ENCODE measurements at places on chromosomes 6 and 20.
A peak's percentile ranks its signal among the peaks of the same experiment; 100 is the strongest.

GRCh38 chr20:59152559-59153354 is 10.9 kb upstream of the ZNF831 start:
- no peak for DNase-seq

DNA sequence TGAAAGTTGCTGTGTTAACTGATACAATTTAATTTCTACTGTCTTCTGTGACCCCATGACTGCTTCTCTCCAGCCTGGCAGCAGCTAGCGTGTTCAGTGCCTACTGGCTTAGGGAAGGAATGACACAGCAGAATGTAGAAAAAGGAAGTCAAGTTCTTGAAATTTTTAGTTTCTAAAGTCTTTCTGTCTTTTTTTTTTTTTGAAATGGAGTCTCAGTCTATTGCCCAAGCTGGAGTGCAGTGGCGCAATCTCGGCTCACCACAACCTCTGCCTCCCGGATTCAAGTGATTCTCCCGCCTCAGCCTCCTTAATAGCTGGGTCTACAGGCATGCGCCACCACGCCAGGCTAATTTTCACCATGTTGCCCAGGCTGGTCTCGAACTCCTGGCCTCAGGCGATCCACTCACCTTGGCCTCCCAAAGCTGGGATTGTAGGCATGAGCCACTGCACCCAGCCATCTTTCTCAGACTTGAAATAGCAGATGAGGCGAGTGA is 39.3 kb downstream of the PCNA start:
- no peak for DNase-seq

GRCh38 chr6:44028789-44029310 is 98.4 kb downstream of the MRPL14 start:
- no peak for DNase-seq

GRCh38 chr6:116764629-116764960 is 924 bp downstream of the FAM162B start:
- DNase-seq = no peak

DNA sequence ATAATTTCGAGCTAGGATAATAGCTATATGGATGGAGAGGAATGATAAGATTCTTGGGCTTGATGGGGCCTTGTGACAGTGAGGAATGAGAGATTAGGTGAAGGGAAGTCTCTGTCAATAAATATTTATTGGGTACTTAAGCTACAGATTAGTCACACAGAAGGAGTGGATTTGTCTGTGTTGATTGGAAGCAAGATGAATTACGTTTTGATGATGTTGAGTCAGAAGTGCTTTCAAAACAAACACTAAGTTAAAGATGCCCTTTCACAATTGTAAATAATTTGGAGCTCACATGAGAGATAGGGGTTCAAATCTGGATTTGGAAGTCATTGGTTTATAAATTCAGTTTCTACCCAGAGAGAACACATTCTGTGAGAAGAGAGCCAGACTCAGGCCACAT is 834.2 kb downstream of the KIF16B start:
- no peak for DNase-seq

- DNase-seq = no peak
Measured at GRCh38 chr6:96965492-96965891, 41.0 kb downstream of the KLHL32 start.

GRCh38 chr20:44017905-44018258 is 103.2 kb downstream of the TOX2 start:
- no peak for DNase-seq

GRCh38 chr6:81786150-81786549 is 33.7 kb upstream of the TENT5A start:
- no peak for DNase-seq

GRCh38 chr6:131305037-131305850 is 170.0 kb downstream of the AKAP7 start:
- no peak for DNase-seq

- peak; percentile 56 for DNase-seq
Measured at GRCh38 chr6:33391922-33392594, 435 bp downstream of the KIFC1 start.

GRCh38 chr6:106141441-106142237 is 55.5 kb downstream of the PRDM1 start:
- DNase-seq = peak; percentile 56

DNA sequence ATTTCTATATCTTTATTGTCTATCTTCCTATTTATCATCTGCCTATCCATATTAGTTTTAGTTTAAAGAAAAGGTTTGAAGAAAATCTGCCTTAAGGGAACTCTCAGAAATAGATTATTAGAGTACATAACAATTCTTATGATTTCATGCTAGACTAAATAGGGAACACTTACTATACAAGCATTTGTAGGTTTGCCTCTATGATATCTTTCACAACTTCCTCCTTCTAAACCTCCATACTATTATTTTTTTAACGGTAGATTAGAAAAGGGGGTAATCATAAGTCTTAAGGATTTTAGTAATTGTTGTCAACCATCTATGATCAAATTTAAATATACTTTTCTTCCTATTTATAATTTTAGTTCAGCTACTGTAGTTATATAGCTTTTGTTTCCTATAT is 11.6 kb upstream of the DSE start:
- DNase-seq = no peak

GRCh38 chr6:110357664-110358552 is at the start of gene METTL24:
TSS of gene METTL24 (minus strand) at chr6:110358349. CDS start at chr6:110358272, 77 bp downstream.
- DNase-seq = no peak

GRCh38 chr6:153192943-153193885 is 62.1 kb upstream of the RGS17 start:
- DNase-seq = no peak

- DNase-seq = no peak
Measured at GRCh38 chr6:24997905-24998304, 62.1 kb upstream of the RIPOR2 start.

DNA sequence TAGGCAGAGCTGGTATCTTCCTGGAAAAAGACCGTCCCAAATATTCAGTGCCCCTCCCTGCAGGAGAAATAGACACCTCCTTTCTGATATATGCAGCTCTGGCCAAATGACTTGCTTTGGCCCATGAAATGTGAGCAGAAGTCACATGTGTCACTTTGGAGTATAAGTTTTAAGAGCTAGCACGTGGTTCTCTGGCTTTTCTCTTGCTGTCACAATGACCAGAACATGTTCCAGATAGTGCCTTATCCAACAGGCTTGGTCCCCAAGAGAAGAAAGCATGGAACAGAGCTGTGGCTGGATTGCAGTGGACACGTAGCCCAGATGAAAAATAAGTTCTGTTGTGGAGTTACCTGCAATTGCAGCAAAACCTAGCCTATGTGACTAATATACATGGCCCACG is 40.4 kb downstream of the UNC5CL start:
- no peak for DNase-seq

GRCh38 chr20:62727584-62728027 is 19.0 kb downstream of the NTSR1 start:
- no peak for DNase-seq

GRCh38 chr6:167405778-167406532 is 81.1 kb downstream of the TTLL2 start:
- DNase-seq = no peak

DNA sequence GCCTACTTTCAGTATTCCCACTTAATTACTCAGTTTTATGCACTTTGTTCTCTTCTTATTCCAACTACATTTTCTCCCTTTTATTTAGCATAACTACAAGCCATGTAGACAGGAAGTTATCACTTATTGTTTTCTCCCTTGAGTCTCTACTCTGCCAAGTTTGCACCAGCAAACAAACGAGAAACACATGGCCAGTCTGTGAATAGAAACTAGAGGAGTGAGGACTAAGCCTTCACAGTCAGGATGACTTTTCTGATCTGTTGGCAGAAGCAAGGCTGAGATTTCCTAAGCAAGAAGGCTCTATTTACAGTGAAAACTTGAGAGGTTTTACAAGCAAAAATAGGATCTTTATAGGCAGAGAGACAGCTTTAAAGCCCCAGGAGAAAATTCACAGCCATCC is 69.8 kb upstream of the TINAG start:
- DNase-seq = no peak

DNA sequence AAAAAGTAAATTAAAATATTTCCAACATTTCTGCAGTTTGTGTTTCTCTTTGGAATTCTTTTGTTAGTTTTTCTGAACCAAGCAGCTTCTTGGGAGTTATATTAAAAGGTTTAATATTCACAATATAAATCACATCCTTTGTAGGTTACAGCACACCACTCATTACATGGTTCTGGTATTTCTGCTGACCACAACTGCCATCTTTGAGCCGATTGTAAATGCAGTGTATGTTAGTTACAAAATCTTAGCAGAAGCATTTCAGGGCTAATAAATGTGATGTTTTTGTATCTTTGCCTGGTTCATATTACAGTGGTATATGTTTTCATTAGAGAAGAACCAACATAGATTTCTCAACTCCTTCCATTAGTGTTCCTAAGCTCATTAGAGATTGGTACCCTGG is 19.1 kb upstream of the TSHZ2 start:
- DNase-seq = no peak

DNA sequence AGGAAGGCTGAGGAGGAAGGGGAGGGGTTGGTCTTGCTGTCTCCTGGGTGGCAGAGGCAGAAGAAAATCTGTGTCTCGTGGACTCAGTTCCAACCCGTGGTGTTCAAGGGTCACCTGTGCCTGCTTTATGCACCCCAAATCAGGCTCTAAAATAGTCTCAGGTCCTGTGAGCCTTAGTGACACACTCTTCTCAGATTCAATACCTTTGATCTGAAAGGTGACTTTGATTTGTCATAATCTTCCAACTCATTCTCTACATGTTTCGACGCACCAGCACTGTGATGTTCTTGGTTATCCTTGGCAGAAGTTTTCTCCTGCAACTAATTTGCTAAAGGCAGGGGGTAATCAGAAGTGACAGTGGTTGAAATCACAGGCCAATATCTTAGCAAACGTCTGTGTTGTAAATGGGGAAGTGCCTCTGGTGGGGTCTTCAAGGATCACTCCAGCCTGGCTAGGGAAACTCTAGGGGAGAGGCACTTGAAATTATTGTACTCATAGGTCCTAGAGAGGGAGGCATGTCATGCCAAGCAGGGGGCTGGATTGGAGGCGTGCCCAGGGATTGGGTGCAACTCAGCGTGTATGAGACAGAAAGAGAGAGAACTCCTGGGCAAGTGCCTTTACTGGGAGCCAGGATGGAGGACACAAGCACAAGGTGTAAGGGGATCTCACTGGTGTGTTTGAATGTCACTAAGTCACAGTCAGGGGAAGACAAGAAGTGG is 19.0 kb upstream of the PRND start:
- no peak for DNase-seq

DNA sequence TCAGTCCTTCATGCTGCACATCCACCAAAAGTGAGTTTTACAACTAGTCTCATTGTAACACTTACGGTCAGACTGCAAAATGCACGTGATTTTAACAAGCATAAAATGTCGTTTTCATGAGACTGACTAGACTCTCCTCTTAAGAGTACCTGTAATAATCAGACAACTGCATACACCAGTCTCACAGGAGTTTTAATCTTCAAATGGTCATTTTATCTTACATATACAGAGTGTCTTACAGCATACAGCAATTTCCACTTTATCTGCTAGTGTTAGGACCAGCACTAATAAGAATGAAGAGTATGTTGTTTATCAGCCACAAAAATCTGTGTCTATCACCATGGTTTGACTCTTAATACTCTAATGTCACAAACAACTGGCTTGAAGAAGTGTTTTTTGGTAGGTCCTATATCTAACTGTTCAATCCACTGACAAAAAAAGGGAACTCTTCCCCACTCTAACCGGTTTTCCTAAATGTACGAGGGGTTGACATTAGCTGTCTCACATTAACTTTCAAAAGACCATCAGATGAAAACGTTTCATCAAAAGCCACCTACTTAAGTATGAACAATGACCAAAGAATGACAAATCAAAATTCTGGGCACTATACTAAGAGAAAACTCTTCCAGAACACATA is 1.5 kb upstream of the ASF1A start:
- DNase-seq = peak; percentile 55

- DNase-seq = no peak
Measured at GRCh38 chr20:46368902-46369268, 37.5 kb downstream of the ELMO2 start.

- DNase-seq = no peak
Measured at GRCh38 chr6:32700391-32701040, 34.1 kb upstream of the HLA-DQB1 start.

GRCh38 chr6:7999201-7999600 is 65.0 kb downstream of the BLOC1S5 start:
- DNase-seq = no peak

GRCh38 chr20:56934888-56935287 is 305.8 kb downstream of the TFAP2C start:
- no peak for DNase-seq

DNA sequence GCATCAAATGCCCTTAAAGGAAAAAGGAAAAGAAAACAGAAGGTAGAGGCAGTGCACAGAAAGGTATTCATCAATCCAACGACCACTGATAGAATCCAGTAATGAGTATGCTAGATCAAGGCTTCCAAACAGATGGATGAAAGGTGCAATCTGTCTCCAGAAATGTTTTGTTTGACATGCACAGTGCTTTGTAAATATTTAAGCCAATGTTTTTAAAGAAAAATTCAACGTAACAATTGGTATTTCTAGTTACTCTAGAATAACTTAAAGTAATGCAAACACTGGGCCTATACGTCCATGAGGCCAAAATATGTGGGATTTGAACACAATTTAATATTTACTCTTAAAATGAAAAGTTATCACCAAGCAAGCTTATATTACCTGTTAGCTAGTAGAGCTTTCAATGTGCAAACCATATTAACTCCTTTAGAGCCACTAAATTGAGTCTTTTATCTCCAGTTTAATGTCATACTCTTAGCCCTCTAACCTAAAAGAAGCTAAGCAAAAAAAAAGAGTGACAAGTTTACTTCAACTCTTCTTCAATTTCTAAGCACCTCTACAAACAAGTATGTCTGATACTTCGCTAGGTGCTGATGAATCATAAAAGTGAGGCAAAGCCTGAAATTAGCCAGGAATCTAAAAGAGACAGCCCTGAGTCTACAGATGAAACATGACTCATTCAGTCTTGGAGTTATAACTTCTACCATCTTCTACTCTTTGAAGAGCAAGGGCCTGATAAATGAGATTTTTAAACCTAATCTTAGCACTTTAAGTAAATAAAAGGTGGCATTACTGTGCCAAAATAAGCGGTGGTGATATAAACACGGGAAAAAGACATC is 169.8 kb downstream of the PTPRK start:
- DNase-seq = no peak

- DNase-seq = no peak
Measured at GRCh38 chr20:33602826-33603590, 59.1 kb upstream of the C20orf144 start.

DNA sequence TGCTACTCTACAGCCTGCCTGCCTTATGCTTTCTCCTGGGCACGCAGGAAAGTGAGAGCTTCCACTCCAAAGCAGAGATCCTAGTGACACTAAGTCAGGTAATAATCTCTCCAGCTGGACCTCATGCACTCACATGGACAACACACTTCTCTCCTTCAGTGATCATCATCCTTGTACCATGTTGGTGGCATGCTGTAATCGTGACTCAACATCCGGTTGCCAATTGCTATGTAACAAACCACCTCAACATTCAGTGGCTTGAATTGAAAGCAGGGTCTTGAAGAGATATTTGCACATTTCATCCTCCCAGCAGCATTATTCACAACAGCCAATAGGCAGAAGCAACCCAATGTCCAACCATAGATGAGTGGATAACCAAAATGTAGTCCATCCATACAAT is 40.3 kb upstream of the PPP1R3G start:
- DNase-seq = no peak

Measured in natural killer cell (primary cell).